ENCODE measurements at places on chromosomes 16 and 17.

- no peak for DNase-seq
Observed at GRCh38 chr17:51692917-51693316, 432.6 kb downstream of the UTP18 start.

GRCh38 chr16:4309833-4310266 is 6.0 kb upstream of the GLIS2 start:
- no peak for DNase-seq

DNA sequence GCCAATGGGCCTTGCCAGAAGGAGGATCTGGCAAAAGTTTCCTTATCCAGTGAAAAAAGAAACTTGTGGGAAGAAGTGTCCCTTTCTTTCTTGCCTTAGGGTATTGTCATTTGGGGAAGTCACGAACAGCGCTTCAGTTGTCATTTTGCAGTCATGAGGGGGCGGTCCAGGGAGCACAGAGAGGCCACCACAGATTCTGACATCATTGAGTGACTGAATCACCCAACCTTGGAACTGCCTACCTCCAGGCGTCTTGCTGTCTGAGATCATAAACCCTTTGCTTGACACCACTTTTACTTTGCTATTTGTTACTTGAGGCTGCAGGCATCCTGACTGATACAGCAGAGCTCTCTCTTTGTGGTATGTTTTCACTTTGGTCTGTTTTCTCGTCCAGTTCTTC is 3.1 kb upstream of the WSCD1 start:
- DNase-seq, result no peak

- DNase-seq, result no peak
Observed at GRCh38 chr17:76307299-76307965, 644 bp downstream of the QRICH2 start.

DNA sequence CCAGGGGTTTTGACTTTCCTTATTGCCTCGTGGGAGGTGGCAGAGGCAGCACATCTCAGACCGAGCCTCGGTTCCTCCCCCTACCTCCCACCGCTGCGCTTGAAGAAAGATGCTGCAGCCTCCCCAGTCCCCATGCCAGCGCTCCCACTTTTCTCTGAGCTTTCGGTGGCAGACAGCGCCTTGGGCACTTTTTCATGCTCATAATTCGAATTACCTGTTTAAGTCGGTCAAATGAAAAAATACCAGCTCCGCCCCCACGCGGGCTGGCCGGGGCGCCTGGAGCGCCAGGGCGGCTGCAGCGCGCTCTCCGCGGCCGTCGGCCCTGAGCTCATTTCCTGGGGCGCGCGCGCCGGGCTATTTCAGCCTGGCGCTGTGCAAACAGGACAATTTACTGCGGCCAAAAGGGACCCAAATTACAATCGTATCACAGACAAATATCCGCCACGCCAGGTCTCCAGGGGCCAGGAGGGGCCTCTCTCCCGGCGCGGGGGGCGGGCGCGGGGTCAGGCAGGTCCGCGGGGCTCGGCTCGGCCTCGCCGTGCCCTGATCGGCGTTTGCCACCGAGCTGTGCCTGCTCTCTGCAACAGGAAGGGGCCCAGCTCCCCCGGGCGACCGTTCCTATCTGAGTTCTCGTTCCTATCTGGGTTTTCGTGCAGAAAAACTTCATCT is 45.0 kb downstream of the SOST start:
- DNase-seq, result no peak

- no peak for DNase-seq
Observed at GRCh38 chr16:49530427-49530970, 156.9 kb downstream of the C16orf78 start.

DNA sequence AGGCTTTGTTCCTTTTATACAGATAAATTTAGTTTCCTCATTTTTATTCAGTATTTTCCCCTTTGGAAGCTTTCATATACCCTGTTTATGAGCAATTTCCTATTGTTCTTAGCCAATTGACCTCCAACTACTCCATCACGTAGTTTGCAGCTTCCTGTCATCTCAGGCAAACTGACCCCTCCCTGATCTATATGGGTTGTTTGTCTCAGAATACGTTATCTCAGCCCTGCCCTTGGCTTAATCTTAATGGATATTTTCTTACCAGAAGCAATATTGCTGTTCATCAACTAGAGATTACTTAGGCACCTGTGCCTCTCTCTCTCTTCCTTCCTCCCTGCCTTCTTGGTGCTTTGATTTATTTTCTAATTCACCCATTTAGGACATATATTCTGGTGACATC is 81.2 kb downstream of the ZNF18 start:
- DNase-seq, result no peak

DNA sequence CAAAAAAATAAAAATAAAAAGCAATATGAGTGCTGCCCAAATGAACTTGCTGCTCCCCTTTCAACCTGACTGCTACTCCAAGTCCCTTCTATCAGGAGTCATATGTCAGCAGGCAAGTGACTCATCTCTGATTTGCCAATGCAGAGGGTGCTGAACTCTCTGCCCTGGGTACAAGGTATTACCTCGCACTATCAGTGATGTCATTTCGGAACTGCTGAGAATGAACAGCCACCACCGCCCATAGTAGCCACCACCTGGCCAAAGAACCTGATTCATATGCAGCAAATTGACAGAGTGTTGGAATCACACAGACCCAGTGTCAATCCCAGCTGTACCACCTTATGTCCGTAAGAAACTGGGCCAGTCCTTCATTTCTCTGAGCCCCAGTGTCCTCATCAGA is 31.2 kb downstream of the LYRM9 start:
- no peak for DNase-seq

DNA sequence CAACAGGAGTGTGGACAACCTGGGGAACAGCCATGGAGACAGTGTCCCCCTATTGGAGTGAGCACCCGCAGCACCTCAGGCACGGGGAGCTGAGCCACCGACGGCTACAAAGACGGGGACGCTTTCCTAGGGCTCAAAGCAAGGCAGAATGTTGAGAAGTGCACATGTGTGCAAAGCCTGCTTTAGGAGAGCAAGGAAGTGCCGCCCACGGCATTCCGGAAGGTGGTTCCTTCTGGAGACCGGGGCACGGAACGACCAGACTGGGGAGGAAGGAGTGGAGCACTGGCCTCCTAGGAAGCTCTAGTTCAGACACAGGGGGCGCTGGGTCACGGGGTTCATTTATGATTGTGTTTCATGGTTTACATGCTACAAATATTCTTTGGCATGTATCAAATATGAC is 52.2 kb downstream of the TBC1D16 start:
- DNase-seq, result no peak

DNA sequence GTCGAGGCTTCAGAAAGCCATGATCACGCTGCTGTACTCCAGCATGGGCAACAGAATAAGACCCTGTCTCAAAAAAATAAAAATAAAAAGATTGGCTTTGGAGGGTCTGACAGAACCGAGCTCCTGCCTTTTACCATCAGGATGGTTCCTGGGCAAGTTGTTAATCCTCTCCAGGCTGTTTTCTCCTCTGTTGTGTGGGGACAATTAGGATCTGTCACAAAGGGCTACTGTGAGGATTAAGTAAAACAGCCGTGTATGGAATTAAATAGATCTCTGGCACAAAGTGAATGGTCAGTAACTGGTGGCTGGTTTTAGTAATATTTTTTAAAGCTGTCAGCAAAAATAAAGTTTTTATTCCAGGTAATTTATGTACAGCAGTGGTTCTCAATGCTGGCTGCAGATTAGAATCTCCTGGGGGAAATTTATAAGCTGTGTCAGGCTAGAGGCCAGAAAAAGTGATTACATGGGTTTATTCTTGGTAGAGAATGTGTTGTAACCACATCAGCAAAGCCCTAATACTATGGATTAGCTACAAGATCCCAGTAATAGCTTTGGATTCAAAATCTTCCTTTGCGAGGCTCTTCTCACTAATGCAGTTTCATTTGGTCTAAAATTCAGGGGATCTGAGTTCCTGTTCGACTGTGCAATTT is 47.2 kb downstream of the GPRC5B start:
- DNase-seq, result no peak

DNA sequence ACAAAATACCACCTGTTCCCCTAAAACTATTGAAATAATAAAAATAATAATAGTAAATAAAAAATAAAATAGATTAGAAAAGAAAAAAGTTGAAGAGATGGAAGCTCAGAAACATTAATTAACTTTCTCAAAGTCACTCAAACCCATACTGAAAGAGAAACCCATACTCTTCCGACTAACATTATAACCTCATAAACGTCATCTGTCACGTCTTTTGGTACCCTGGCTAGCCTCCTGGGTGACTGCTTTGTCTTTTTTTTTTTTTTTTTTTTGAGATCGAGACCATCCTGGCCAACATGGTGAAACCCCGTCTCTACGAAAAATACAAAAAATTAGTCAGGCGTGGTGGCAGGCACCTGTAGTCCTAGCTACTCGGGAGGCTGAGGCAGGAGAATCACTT is 7.6 kb downstream of the SLFN12L start:
- DNase-seq, result no peak

DNA sequence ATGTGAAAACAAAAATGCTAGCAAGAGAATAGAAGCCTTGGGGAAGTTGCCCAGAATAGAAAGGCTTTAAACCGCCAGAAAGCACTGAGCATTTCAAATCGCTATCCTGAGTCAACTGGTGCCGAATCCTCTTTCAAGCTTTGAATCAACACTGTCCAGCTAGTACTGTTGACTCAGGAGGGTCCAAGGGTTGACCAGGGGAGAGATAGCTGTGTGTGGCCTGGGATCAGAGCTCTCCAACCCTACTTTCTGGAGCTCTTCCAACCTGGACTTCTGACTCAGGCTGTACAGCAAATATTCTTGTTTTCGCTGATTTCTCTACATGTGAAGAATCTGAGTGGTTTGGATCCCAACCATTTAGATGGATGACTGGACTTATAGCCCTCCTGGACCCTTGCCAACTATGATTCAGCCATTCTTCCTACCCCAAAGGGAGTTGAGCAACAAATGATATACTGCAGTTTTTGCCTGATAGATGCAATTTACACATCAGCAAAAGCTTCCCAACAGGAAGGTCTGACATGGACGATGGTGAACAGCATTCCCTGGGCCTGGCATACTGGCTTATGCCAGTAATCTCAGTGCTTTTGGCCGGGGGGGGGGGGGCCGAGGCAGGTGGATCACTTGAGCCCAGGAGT is 154.0 kb upstream of the SDK2 start:
- DNase-seq, result no peak

- DNase-seq, result no peak
Observed at GRCh38 chr16:17556276-17557052, 85.7 kb upstream of the XYLT1 start.

GRCh38 chr17:29147682-29148081 is 32.5 kb downstream of the MYO18A start:
- no peak for DNase-seq

GRCh38 chr16:19783363-19784182 is 65.5 kb downstream of the IQCK start:
- DNase-seq, result no peak

GRCh38 chr16:23917621-23918020 is 81.8 kb downstream of the PRKCB start:
- DNase-seq, result no peak

DNA sequence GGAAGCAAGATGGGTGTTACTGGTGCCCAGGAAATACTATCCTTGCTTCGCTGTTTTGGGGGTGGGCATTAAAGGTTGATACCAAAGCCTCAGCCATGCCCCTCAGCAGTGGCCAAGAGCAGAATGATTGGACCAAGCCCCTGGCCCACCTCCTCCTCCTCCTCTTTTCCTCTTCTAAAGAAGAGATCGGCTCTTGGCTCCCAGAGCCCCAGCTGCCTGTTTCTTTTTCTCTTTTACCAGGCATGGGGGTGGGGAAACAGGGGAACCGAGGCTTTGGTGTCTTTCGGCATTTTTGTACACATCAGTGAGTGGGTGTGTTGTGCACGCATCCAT is 5.8 kb downstream of the THRA start:
- DNase-seq, result no peak

- DNase-seq, result no peak
Observed at GRCh38 chr17:61064087-61064951, 335.3 kb upstream of the TBX2 start.

DNA sequence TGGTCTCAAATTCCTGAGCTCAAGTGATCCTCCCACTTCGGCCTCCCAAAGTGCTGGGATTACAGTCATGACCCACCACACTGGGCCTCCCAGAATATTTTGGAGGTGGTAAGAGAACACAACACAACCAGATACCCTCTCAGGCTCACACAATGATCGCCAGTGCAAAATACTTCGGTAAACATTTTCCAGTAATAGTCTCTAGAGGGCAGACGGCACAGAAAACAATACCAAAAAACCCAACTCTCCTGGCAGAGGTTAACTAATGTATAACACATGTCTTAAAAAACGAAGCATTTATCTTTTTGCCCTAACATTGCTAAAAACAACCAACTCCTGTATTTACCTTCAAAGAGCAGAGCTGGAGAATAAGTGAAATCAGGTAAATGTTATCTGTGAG is 10.5 kb downstream of the NUFIP2 start:
- DNase-seq, result no peak

DNA sequence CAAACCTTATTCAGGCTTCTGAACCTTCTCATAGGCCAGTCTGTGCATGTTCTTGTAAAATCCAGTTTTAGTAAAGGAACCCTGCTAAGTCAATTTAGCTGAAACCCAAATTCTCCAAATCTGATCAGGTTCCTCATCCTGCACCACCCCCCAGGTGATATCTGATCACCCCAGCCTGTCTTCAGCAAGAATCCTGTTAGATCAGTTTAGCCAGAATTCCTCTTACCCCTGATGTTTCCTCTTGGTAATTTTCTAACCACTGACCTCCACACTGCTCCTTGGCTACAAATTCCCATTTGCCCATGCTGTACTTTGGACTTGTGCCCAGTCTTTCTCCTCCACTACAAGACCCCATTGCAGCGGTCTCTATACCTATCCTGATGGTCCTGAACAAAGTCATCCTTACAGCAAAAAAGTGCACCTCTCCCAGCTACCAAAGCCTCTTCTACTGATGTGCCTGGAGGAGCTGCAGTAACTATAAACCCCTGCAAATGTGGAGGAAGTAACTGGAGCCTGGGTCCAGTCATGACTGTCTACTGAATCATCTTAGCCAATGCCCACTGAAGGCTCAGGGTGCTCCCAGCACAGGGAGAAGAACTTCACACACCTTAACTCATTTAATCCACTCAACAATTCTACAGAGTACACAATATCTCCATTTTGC is 23.8 kb downstream of the TEX14 start:
- no peak for DNase-seq

GRCh38 chr17:20702692-20703091 is 123.2 kb downstream of the CDRT15L2 start:
- DNase-seq, result no peak

DNA sequence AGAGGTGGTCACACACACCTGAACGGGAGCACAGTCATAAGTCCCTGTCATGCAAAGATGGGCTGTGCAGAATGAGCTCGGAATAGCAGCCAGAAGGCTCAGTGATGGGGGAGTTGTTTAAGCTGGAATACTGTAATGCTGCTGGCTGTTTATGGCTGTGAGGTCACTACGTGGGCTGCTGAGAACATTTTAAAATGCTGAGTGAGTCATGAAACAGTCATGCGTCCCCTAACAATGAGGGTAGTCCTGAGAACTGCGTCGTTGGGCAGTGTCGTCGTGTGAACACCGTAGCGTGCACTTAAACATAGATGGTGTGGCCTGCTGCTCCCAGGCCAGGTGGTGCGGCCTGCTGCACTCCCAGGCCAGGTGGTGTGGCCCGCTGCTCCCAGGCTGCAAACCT is 39.7 kb downstream of the TBCD start:
- DNase-seq, result no peak

GRCh38 chr17:70796757-70797156 is 627.4 kb downstream of the KCNJ2 start:
- no peak for DNase-seq

- no peak for DNase-seq
Observed at GRCh38 chr17:58176200-58176599, 9.4 kb downstream of the OR4D2 start.

All from stimulated activated CD4-positive, alpha-beta T cell treated with anti-CD3 and anti-CD28 coated beads, Interleukin-15, amount 100 ng/mL, for 48 hours (primary cell).